Activated CD8-positive, alpha-beta T cell treated with anti-CD3 and anti-CD28 coated beads for 36 hours (primary cell): ENCODE measurements at places on chromosomes 13 and 19. TPM values are rescaled to one million over a fixed set of nuclear protein-coding genes. Genes with fewer than 3 reads are reported as not detected.

Gene ADGRE1
- total RNA-seq = 1.2 TPM

Gene ZNF575
- total RNA-seq = 2.0 TPM

GRCh38 chr13:21537105-21537504, 66.9 kb downstream of the MICU2 start:
- no peak for DNase-seq

DNA sequence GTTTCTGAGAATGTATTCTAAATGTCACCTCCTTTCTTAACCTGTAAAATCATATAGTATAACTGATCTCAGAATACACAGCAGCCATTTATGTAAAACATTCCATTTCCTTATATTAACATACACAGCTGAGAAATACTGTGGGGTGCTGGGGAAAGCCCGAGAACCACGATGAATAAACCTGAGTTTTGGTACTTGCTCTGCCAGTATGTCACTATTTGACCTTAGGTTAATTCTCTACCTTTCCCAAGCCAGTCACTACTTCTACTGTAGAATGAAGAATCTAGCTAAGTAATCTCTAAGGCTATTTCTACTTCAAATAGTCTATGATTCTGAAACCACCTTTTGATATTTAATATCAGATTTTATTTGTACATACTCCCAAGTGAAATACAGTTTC, 173.7 kb downstream of the TBC1D4 start:
- DNase-seq = peak; percentile 85

GRCh38 chr13:90968166-90968904, 379.2 kb upstream of the MIR17HG start:
- peak; percentile 5 for DNase-seq

DNA sequence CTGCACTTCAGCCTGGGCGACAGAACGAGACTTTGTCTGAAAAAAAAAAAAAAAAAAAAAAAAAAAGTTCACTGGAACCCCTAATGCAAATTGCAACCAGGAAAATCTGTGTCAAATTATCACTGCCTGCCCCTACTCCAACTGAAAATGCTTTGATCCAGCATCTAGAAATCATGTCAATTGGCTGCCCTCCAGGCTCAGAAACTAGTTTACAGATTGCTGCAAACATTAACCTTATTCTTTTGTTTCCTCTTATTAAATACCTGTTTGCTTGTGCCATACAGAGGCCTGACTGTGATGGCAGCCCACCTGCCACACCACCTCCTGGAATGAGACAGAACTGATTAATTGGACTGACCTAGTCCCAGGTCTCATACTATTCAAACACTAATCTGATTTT, 18.6 kb upstream of the AKT2 start:
- no peak for DNase-seq

- DNase-seq = no peak
Measured at GRCh38 chr13:112067116-112067741, at the start of gene SOX1. Gene SOX1 (plus strand): TSS chr13:112067149. CDS start chr13:112067659, 510 bp downstream.
